ENCODE measurements at places on chromosomes 1 and 21.

- no peak for DNase-seq
Observed at GRCh38 chr21:39047046-39047445, 136.2 kb downstream of the PSMG1 start.

DNA sequence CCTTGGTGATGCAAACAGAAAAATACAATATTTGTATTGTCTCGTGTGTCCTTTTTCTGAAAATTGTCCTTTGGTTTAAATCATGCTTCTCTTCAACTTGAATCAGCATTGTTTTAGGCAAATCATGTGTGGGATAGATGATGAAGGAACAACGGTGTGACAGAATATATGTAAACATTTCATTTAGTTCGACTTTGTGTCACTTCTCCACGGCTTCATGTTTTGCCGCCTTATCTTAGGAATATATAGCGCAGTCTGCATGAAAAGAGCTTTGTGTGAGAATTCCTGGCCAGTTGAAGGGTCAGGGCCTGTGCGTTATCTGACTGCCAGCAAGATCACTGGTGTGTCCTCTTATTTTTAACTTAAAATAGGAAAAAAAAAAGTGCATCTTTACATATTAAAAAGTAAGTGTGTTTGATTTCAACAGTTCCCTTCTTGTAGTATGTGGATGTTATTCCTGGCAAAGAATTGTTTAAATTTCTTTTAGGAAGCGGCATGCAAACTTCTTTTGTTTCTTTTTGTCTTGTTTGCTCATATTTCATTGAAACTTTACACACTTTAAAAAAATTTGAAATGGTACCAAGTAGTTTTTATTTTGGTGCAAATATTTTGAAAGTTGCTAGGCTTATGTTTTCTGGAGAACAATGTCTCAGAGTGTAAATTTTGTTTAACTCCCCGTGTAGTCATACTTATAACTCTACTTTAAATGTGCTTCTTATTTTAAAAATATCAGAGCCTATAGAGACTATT lies 465.2 kb downstream of the USP25 start:
- DNase-seq: peak; percentile 57

GRCh38 chr1:27122652-27123051 lies 32.3 kb downstream of the SLC9A1 start:
- DNase-seq: peak; percentile 87

DNA sequence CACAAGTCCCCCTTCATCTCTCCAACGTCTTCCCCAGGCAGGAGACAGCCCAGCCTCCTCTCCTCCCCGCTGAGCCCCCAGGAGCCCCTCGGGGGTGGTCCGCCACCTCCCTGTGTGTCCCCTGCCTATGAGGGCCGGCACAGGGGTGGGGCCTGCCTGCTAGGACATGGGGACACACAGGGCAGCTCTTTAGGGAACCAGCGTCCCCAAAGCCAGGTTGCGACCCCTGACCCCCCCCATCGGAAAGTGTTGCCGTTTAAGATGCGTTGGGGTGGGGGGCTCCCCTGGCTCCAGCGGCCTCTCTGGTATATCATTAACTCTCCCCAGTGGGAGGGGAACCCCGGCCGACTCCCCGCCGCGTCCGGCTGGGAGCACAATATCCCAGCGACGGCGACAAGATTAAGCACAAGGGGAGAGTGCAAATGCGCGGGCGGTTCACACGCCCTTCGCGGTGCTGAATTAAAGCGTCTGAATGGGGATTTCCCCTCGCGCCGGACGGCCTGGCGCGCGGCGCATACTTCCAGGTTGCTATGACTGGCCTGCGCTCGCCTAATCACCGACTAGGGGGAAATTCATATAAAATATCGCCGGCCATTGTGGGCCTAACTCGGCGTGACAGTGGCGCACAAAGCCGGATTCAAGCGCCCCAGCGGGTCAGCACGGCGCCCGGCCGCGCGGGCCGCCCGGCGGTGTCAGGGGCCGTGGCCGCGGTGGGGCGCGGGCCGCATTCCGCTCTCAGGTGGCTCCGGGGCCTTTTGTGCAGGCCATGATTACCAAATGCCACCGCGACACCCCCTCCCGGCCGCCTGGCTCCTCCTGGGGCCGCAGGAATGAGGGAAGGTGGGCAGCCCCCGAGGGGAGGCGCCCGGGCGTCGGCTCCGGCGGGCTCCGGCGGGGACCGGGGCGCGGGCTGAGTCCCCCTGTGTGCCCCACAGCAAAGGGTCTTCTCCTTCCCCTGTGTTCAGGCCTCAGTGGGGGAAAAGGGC lies 30.9 kb downstream of the WNT3A start:
- peak; percentile 53 for DNase-seq

DNA sequence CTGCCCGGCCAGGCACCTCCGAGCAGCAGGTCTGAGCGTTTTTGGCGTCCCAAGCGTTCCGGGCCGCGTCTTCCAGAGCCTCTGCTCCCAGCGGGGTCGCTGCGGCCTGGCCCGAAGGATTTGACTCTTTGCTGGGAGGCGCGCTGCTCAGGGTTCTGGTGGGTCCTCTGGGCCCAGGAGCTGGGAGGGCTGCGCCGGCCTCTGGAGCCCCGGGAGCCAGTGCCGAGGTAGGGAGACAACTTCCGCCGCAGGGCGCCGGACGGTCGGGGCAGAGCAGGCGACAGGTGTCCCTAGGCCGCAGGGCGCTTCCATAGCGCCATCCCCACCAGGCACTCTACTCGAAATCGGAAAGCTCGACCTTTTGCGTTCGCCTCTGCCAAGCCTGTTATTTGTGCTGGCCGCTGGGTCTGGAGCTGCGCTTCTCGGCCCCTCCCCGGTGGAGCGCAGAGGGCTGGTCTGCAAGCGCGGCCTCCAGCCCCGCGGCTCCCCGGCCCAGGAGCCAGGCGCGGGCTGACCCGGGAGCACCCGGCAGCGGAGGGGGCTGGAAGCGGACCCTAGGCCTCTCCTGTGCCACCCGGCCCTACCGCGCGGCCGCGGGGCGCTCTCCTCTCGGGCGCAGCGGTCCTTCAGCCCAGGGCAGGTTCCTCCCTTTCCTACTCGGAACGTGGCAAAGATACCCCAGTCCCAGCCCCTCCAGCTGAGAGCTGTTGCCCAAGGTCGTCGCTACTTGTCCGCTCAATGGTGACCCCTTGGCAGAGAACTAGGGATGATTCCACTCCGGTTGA lies 2.2 kb downstream of the SIM2 start:
- peak; percentile 31 for DNase-seq

- DNase-seq: no peak
Observed at GRCh38 chr1:245107776-245108114, 47.0 kb upstream of the KIF26B start.

GRCh38 chr21:38171723-38172344 lies 85.0 kb upstream of the KCNJ15 start:
- peak; percentile 56 for DNase-seq

DNA sequence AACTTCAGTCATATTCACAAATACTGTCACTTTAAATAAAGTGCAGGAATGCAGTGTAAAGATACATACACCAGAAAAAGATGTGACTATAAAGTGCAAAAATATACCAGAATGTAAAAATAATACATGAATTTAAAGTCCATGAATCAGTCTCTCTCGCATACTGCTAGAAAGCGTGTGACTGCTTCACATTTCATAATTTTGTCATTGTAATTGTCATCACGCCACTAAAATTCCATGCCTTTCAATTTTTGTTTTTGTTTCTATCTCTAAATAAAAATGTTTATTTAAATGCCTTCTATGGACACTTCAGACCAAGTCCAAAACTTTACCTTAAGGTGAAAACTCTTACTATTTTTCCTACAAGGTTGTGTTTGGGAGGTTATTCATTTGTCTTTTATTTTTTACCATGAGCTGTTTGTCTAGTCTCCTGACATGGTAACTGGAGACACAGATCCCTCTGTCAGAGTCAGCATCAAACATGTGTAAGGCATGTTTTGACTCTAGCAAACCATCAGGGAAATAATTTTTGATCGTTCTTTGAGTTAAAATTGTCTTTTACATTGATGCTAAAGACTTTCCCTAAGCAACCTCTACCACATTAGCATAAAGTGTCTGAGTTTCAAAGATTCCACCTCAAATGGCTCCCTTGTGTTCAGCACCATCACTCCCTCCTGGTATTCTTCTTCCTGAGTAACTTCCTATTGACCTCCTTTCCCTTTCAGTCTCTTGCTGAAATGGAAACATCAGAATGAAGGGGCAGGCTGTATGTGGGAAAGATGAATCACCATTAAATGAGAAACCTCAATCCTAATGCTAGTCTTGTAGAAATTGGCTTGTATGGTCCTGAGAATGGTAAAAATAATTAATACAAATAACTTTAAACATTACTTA lies 14.0 kb upstream of the AIM2 start:
- peak; percentile 49 for DNase-seq

- peak; percentile 19 for DNase-seq
Observed at GRCh38 chr1:167229719-167230385, 9.2 kb downstream of the POU2F1 start.

DNA sequence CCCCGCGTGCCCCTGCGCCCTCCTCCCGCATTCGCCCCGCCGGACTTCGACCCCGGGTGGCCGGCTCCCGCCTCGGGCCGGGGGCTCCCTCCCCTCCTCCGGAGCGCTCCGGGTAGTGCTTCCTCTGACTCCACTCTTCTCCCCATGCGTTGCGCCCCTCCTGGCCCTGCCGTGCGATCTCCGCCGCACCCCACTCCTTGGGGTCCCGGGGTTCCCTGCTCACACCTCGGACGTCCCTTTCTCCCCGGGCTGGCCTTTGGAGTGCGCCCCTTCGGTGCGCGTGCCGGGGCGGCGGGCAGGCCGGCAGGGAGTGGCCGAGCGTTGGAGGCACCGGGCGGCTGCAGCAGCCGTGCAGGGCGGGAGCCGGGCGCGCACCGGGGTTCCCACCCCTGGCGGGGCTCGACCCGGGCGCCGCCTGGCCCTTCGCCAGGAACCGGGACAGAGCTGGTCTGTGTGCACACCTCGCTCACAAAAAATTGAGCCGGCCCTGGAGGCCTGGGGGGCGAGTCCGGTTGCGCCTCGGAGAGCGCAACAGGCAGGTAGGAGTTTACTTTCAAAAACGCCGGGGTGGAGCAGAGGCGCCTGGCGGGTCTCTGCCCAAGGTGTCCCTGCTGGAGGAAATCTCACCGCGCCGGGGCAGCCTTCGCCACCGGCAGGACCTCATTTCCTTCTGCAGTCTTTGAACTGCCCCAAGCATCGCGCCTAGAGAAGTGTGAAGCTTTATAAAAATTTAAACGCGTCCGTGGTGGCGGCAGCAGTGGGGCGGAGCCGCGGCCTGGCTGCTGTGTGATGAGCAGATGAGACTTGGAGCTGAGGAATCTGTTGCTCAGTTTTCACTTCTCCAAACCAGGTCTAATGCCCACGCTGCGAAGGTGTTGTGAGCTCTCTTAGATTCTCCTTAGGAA lies 650 bp downstream of the VANGL1 start:
- DNase-seq: peak; percentile 52

- no peak for DNase-seq
Observed at GRCh38 chr1:18109756-18110597, 2.4 kb downstream of the IGSF21 start.

GRCh38 chr21:21084179-21084578 lies 86.0 kb downstream of the NCAM2 start:
- DNase-seq: no peak

DNA sequence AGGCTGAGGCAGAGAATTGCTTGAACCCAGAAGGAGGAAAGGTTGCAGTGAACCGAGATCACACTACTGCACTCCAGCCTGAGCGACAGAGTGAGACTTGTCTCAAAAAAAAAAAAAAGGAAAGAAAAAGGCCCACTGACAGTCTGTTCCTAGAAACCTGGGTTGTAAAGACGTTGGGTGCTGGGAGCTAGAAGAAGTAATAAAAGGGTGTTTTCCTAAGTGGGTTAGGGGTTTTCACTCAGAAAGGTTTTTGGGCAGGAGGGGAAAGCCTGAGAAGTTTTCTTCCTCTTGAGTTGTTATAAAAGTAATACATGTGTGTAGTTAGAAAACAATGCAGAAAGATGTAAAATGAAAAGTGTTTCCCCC lies 25.4 kb downstream of the CELA3A start:
- DNase-seq: no peak

- DNase-seq: no peak
Observed at GRCh38 chr1:208465786-208466590, 221.8 kb upstream of the PLXNA2 start.
